ENCODE measurements at places on chromosomes 12 and 14.

GRCh38 chr12:108720757-108721514 is 10.4 kb downstream of the CORO1C start:
- DNase-seq = no peak

DNA sequence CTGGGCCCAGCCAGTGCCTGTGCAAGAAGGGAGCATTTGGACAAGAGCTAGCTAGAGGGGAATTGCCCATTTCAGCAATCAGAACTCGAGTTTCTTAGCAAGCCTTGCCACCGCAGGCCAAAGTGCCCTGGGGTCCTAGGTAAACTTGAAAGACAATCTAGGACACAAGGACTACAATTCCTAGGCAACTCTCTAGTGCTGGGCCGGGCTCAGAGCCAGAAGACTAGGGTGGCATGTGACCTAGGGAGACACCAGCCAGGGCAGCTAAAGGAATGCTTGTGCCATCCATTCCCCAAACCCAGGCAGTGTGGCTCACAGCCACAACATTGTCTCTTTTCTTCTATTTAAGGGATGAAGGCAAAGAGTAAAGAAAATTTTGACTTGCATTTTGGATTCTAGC is 205.0 kb downstream of the BMP4 start:
- DNase-seq = no peak

DNA sequence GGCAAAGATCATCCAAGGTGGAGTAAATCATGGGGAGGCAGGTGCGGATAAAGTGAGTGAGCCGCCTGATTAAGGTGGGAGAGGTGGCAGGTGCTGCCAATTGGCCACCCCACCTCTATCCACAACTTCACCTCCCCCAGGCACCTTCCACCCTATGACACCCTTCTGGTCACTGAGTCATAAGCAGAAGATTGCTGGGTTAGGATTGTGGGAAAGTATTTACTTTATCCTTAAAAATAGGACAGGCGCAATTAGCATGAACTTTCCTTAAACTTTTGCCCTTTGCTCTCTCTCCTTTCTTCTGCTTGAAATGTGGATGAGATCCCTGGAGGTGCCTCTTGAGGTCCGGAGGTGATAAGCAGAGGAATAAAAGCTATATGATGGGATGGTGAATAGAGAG is 14.9 kb upstream of the BMP4 start:
- DNase-seq = no peak

GRCh38 chr12:2161473-2161872 is 108.7 kb downstream of the CACNA1C start:
- DNase-seq = no peak

DNA sequence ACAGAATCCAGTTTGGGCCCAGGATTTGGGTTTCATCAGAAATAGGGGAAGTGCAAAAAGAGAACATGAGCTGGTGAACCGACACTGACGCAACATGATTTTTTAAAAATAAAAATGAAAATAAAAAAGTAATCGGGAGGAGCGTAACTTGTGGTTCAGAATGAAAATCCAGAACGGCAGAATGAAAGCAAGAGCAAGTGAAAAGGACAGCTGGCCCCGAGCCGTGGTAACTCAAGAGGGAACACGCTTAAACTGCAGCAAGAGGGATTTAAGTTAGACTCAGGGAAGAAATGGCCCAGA is 1.6 kb downstream of the SLC6A12 start:
- no peak for DNase-seq

GRCh38 chr14:89067293-89067972 is 243.0 kb downstream of the TTC8 start:
- no peak for DNase-seq

DNA sequence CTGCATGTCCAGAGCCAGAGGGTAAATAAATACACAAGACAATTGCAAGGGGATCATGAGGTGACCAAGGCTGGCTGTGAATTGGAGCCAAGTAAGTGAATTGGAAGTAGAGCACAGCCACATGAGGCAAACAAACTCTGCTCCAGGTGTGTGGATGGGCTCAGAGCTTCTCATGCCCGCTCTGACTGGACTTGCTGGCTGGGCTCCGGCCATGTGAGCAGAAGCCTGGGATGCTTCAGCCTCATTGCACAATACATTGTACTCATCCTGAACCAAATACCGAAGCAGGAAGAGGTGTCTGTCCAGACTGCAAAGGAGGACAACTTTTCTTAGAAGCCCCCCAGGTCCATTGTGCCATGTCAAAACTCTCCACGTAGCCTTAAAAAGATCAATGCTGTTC is 193.0 kb downstream of the TTC8 start:
- no peak for DNase-seq

DNA sequence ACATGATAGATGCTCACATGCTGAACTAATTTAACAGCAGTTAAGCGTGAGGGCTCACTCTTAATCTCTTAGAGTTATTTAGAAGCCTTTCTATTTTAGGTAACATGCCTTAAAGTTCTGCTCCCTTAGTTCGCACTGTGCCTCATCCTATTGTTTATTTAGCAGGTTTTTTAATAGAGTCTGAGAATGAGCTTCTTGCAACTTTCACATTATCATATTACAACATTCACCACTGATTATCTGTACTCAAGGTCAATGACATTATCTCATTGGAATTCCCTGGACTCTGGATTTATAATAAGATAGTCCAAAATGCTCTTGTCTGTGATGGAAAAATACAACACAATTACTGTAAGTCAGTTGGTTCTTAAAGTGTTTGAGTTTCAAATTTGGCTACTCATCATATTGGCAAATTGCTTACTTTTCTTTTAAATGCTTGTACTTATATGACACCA is 183.6 kb upstream of the SLC38A2 start:
- DNase-seq = no peak

- no peak for DNase-seq
Observed at GRCh38 chr12:71250166-71250565, 92.4 kb upstream of the TSPAN8 start.

DNA sequence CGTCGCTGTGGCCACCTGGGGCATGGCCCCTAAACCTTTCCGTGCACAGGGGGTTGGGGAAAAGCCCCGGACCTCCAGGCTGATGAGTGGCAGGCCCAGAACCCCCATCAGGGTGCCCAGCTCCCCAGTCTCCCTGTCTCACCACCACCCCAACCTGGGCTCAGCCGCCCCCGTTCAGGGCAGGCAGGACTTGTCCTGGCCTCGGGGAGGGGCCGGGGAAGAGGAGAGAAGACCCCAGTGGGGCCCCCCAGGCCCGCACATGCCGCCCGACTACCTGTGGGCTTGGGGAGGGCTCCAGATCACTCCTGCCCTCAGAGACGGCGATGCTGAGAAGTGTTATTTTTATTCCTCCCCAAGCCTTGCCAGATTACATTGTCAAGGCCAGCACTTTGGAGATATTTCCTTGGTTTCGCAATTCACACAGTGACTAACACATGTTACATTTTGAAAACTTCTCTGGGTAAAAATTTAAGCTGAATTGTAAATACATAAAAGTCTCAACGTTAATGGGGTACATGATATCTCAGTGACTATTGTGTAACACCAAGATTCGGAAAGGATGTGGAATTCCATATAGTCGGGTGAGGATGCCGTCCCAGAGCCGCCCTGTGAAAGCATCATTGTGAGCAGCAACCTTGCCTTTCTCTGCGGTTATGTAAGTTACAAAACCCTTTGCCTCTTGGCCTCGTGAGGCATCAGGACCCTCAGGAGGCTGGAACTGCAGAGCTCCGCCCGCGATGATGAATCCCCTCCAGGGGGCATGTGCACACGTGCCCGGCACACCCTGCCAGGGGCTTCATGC is 85.6 kb upstream of the DIO3 start:
- DNase-seq = peak; percentile 26

DNA sequence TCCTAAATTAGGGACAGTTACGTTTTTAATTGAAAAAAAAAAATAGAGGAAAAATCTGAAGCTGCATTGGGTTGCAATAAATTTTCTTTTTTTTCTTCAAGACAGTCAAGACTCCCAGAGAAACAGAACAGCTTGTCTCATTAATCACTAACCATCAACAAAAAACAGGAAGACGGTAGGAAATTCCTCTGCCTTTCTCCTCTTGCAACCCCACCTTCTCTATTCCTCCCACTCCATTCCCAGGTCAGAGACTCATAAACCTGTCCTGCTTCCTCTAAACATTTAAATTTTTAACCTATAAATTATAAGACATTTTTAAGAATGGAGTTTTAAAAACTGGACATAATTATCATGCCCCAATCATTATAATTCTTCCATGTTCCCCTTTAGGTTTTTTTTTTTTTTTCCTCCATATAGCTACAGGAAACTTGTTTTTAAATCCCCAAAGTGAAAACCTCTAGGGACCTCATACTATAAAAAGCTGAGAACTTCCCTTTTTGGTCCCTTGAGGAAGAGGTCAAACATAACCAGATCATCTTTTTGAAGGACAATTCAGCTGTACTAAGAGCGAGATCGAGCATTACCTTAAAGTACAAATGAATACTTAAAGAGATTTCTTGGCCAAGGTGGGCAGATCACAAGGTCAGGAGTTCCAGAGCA is 36.0 kb downstream of the CPM start:
- no peak for DNase-seq

DNA sequence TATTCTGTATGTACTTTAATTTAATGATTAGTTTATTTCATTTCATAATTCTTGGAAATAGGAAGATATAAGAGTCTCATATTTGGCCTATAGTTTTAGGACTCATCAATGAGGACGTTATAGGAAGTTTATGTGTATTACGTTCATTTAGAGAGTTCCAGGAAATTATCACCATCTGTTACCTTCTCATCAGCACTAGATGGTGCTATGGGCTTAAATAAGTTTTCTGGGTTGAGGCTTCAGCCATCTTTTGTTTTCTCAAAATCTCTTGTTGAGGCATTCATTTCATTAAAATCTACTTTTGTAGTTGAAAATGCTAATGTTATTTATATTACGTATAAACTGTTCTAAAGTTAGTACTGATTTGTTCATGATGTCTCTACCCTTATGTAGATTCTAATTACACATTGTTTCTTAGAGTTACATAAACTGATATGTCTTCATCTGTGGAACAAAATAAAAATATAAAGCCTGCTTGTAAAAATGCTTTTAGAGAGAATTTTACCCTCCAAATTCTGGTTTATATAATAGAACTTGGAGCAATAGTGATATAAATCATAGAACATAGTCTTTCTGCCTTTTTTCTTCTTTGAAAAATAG is 89.2 kb downstream of the CFAP54 start:
- no peak for DNase-seq

GRCh38 chr12:7096979-7097378 is 4.7 kb upstream of the C1R start:
- DNase-seq = no peak

- DNase-seq = no peak
Observed at GRCh38 chr14:93245764-93246420, 38.8 kb downstream of the UBR7 start.

- no peak for DNase-seq
Observed at GRCh38 chr14:53060046-53060445, 93.1 kb downstream of the DDHD1 start.

DNA sequence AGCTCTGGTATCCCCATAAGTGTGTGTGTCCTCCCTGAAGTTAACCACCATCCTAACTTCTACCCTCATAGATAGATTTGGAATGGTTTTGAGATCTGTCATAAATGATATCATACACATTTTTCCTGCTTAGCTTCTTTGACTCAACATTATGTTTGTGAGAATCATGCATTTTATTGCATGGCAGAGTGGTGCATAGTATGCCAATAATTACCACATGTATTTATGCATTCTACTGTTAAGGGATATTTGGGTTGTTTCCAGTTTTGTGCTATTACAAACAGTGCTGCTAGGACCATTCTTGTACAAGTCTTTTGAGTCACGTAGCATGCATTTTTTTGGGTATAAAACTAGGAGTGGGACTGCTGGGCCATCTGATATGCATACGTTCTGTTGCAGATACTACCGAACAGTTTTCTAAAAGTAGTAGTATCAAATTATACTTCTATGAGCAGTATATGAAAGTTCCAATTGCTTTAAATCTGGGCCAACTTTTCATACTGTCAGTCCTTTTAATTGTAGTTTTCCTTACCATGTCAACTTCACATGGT is 13.4 kb downstream of the GRIP1 start:
- DNase-seq = no peak

DNA sequence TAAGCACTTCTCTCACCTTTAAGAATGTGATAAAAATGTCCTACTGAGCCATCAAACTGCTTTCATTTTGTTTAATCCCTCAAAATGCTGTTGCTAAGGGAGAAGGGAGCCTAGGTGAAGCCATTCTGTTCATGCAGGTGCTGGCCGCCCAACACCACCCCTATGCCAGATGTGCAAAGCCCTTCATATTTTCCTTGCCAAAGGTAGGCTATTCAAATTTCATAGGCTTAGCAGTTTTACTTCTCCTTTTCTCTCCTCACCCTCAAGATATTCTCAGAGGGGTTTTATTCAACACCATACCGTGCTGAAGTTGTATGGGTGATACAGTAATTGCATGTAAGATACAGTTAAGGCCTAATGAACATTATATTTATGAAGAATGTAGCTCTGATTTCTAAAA is 461.7 kb downstream of the GXYLT1 start:
- no peak for DNase-seq

GRCh38 chr14:60116181-60116580 is 24.5 kb downstream of the PCNX4 start:
- DNase-seq = no peak

DNA sequence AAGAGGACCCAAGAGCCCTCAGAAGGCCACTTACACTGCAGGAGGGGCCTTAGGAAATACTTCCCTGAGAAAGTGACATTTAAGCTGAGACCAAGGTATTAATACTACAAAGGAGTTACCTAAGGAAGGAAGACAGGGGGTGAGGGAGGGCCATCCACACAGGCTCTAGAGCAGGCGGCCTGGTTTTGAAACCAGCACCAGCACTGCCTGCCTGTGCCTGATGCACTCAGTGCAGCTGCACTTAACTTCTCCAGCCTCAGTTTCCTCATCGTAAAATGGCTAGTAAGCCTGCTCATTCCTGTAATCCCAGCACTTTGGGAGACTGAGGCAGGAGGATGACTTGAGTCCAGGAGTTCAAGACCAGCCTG is 45.5 kb upstream of the PLEKHG6 start:
- no peak for DNase-seq

Measured in endodermal cell (in vitro differentiated cells).